Common myeloid progenitor, CD34-positive (primary cell): ENCODE measurements at places on chromosomes 7 and 10.

- no peak for DNase-seq
Observed at GRCh38 chr10:110326351-110327032, 21.8 kb upstream of the SMNDC1 start.

GRCh38 chr7:103613655-103614642, 167.9 kb upstream of the SLC26A5 start:
- DNase-seq: no peak

GRCh38 chr7:47336472-47337425, 245.2 kb downstream of the TNS3 start:
- no peak for DNase-seq

GRCh38 chr10:93468461-93469213, 13.5 kb downstream of the MYOF start:
- no peak for DNase-seq

GRCh38 chr7:27184337-27185012, 557 bp downstream of the HOXA11 start:
- no peak for DNase-seq

GRCh38 chr7:111405621-111406020, 156.7 kb downstream of the IMMP2L start:
- no peak for DNase-seq

- DNase-seq: peak; percentile 65
Observed at GRCh38 chr10:67788028-67788886, 49.7 kb downstream of the DNAJC12 start.

DNA sequence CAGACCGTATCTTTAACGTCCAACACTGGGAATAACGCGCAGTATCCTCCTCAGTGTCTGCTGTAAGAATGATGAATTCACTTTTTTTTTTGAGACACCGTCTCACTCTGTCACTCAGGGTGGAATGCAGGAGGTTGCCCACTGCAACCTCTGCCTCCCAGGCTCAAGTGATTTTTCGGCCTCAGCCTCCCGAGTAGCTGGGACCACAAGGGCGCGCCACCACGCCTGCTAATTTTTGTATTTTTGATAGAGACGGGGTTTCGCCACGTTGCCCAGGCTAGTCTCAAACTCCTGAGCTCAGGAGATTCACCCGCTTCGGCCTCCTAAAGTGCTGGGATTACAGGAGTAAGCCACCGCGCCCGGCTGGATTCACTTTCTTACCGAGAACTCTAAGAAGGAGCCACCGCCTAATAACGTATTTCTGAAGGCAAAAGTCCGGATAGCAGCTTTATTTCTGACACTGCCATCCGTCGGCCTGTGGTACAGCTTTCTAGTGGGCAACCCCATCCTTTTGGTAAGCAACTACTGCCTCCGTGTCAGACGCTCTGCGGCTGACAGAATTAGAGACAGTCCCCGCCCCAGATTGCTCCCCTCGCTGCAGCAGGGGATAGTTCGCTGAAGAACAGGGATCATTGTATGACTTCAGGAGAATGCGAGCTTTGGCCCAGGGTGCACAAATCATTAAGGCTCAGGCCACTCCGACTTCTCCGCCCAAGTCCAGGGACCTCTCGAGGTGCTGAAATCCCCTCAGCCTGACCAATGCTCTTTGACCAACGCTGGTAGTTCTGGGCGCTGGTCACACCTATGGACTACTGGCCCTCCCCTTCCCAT, 662 bp downstream of the POLR3A start:
- no peak for DNase-seq

GRCh38 chr7:101942603-101943210, 125.3 kb downstream of the CUX1 start:
- no peak for DNase-seq

DNA sequence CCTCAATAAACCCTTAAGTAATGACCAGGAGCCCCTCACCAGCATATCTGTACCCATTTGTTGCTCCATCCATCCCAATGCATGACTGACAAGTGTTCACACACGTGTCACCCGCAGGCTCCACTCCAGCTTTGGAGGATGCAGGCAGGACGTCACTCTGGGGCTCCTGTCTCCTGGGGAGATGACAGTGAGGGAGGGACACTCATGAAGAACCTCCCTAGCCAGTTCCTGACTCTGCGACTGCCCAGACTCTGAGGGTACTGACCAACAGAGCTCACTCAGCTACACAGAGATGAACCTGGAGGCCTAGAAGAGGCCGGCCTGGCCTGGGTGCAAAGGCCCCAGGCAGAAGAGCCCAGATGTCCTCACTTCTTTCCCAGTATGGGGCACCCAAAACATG, 135.1 kb upstream of the RET start:
- DNase-seq: no peak

- DNase-seq: no peak
Observed at GRCh38 chr7:144728551-144728950, 107.3 kb downstream of the TPK1 start.

- no peak for DNase-seq
Observed at GRCh38 chr10:131996466-131997365, 15.0 kb upstream of the BNIP3 start.

DNA sequence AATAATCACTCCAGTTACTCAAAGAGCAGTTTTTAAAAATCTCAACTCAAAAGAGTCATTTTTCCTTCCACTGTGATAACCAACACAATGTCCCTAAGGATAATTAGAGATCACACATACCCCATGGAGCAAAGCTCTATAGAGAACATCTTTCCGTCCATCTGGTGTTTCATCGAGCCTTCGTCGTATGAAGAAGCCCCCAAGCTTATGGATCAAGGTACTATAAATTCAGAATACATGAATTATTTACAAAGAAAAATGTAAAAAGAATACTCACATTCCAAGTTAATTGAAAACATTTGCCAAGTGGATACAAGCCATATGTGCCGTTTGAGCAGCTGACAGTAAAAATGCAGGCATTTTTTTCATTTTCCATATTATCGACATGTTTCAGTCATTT, 14.8 kb downstream of the GPAM start:
- DNase-seq: no peak

DNA sequence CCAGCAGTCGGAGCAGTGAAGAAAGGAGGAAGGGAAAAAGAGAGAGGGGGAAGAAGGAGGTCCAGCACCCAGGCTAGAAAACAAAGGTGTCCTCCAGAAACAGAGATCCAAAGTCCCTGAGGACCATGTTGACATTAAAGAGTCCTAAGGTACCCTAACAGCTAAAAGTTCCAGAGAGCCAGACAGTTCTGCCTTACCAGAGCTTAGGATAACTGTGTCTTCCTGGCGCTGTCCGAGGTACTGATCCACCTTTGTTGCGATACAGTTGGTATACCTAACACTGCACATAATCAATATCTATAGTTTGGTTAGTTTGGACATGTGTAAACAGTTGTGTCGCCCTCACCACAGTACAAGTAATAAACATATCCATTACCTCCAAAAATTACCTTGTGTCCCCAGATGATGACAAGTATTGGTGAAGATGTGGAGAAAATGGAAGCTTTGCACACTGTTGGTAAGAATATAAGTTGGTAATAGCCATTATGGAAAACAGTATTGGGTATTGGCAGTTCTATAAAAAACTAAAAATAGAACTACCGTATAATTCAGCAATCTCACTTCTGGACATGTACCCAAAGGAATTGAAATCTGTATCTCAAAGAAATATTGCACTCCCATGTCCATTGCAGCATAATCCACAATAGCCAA, 59.8 kb downstream of the GRID1 start:
- DNase-seq: peak; percentile 28

DNA sequence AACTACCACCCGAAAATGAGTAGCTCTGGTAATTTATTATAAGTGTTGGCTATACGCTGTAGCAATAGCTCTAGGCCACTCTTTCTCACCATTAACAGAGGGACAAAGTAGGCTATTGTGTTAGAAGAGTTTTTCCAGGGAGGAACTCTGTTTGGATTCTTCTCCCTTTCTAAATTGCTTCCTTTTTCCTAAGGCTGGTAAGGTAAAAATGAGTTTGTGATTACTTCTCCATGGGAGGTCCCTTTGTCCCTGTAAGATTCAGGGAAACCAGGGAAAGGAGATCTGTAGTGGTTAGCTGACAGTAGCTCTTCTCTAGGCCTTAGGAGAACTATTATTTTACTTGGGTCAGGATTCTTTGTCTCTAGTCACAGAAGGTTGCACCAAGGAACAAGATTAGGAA, 23.2 kb upstream of the SEMA3E start:
- DNase-seq: no peak

GRCh38 chr10:77405771-77406241, 231.8 kb downstream of the KCNMA1 start:
- peak; percentile 59 for DNase-seq

- DNase-seq: no peak
Observed at GRCh38 chr10:126283307-126283706, 105.0 kb downstream of the ADAM12 start.

GRCh38 chr10:59085054-59085453, 91.4 kb upstream of the PHYHIPL start:
- DNase-seq: no peak

DNA sequence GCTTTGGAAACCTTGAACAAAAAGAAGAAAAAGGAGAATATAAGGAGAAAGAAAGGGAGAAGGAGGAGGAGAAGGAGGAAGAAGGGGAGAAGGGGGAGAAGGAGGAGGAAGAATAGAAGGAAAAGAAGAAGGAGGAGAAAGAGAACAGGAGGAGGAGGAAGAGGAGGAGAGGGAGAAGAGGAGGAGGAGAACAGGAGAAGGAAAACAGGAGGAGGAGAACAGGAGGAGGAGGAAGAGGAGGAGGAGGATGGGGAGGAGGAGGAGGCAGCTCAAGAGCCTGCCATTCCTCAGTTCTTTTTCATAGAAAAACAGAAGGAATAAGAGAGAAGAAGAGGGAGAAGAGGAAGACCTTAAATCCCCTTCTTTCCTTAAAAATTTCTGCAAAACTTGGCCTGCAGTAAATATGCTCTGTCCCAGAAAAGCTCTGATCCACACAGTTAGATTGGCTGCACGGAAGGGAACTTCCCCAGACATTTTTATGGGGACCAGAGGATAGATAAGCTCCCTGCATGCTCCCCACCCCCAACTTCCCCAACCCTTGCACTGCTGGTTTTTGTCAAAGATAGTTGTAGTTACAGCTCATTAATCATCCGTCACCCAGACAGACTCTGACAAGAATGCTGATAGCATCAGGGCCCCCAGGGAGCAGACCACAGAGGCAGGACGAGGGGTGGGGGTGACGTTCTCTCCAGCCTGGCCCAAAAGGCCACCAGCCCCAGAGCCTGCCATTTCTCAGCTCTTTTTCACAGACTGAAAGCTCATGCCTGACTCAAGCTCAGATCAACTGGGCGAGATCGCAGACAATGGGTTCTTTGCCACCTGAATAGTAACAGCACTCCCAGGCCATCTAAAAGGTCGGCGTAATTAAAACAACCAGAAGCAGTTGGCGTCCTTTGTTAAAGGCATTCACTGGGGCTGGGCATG, 34.5 kb upstream of the LYZL1 start:
- peak; percentile 58 for DNase-seq

DNA sequence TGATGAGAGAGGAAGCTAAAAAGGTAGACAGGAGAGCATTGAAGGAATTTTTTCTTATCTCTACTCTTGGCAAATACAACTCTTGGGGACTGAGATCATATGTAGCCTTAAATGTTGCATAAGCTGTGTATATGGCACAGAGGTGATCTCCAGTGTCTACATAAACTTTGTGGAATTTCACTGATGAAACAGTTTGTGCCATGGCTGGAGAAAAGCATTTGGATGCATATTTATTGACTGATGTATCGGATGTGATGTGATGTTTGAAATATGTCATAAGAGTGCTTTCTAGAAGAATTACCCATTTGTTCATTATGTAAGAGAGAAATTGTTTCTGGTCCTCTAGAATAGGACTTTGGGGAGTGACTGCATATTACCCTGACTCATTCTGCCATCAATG, 244.9 kb upstream of the LRRTM3 start:
- DNase-seq: no peak

GRCh38 chr10:127080317-127080716, 116.1 kb downstream of the INSYN2A start:
- no peak for DNase-seq

GRCh38 chr10:110311357-110311949, 6.7 kb upstream of the SMNDC1 start:
- DNase-seq: peak; percentile 69

- DNase-seq: no peak
Observed at GRCh38 chr7:123746931-123747488, 1.8 kb downstream of the WASL start.

DNA sequence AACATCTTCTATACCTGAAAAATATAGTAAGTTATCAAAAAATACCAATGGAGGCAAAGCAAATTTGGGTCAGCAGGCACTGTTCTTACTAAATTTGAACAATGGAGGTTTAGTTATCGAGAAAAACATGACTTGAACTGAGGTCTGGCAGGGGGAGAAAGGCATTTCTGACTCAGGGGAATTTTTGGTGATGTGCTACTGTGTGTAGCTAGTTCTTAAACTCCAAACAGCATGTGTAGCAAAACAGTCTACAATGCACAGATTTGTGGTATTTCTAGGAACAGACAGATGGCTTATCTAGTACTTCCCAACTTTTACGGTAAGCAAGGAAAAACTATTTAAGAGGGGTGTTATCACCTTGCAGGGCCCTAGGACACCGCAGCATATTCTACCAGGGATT, 311.6 kb upstream of the LRRN3 start:
- no peak for DNase-seq

GRCh38 chr10:44377651-44378310, 7.1 kb downstream of the CXCL12 start:
- DNase-seq: no peak

DNA sequence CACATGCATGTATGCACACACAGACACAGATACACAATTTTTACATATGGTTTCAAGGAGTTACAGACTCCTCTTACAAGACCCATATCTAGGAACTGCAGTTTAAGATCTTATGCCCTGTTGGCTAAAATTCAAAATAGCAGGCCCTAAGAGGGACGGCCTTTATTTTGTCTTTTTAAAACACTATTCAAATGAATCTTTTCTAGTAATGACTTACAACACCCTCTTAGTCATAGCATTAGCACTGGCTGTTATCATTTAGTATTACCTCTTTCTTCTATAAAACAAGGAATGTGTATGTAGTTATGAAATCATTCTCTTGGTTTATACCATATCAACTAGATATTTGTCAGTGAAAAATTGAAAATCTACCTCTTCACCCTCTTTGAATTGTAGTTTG, 15.3 kb downstream of the PAPSS2 start:
- no peak for DNase-seq

DNA sequence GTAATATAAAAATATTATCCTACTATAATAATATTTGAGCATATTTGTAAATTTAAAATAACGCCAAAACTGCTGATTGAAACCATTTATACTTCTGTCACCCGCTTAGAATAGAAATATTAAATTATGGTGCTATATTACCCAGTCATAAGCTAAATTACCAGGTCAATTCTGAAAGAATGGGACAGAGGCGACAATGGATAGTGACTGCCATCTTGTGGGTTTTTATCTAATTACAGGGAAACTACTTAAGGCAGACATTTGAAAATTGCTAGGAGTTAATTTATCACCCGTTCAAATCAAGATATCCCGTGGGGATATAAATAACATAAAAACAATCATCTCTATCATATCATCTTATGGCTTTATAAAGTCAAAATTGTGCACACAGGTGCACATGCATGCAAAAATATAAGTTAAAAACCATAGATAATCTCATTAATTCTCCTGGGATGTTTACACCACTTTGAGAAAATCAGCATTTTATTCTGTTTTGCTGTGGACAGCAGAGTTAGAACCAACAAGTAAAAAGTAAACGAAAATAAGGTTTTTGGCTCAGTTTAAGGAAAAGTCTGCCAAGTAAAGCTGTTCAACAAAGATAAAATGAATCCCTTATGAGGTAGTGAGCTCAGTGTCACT, 41.3 kb upstream of the HPSE2 start:
- peak; percentile 41 for DNase-seq
